ENCODE measurements at places on chromosomes 6 and 20.

DNA sequence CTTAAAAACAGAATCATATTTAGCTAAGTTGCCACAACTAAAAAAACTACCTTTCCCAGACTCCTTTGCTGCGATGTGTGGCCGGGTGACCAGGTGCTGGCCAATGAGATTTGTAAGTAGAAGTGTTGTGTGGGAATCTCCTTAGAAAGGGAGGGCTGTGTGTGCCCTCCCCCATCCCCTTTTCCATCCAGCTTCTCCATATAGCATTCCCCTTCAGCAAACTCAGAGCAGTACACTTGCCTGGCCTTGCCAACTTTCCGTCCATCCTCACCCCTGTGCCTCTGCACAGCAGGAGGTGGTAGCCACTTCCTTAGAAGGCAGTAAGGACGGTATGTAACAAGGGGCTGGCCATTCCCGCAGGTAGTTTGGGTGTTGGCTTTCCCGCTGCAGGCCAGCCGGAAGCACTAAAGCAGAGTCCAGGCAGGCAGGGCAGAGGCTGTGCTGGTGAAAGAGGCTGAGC, 22.3 kb upstream of the KCNK16 start:
- no peak for DNase-seq

- DNase-seq: no peak
Measured at GRCh38 chr6:89299466-89299850, 15.6 kb downstream of the GABRR2 start.

- DNase-seq: no peak
Measured at GRCh38 chr6:41536795-41537758, 9.1 kb upstream of the FOXP4 start.

DNA sequence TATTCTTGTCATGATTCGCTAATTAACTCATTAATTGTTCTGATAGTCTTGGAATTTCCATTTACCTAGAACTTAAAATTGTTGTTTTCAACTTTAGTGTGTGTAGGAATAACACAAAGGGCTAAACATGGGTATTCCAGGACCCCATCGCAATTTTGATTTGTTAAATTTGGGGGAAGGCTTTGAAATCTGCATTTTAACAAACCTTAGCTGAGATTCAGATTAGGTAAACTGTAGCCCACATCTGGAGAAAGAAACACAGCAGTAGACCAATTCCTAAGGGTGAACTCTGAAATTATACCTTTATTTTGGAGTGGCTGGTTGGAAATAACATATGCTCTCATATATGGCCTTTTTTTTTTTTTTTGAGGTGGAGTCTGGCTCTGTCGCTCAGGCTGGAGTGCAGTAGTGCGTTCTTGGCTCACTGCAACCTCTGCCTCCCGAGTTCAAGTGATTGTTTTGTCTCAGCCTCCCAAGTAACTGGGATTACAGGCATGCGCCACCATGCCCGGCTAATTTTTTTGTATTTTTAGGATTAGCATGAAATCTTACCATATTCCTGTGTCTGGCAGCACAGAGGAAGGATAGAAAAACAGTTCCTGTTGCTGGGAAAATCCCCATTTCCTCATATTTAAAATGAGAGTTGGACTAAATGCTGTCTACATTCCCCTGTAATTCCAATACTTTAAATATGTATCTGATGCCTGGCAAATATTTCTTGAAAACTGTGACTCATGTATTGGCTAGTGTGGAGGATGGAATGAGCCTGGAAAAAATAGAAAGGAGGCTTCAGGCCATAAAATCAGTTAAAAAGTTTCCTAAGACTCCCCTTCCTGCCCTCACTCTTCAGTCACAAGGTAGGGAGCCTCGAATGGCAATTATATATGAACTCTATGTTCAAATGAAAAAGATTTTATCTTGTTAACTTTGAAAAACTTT, 96.7 kb upstream of the FAM184A start:
- DNase-seq: no peak

DNA sequence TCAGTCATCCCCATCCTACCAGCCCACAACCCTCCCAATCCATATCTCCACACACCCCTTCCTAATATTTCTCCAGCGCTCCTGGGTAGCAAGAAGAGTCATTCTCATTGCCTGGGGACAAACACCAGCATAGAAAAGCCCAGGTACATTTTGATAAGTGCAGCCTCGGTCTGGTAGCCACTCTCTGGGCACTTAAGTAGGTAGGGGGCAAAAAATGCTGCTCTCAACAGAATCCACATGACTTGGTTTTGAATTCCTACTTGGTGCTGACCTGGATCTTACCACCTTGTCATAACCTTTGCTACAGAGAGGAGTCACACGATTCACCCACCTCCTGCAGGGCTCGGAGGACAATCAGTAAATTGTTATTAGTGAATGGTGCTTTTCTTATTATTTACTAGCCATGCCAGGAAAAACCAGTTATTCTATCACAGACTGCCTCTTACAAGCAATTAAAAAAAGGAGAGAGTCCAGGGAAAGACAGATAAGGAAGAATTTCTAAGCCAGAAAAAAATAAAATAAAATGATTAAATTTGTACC, 249.1 kb downstream of the LY86 start:
- no peak for DNase-seq

GRCh38 chr20:52817511-52817910, 154.6 kb upstream of the TSHZ2 start:
- no peak for DNase-seq

- DNase-seq: no peak
Measured at GRCh38 chr6:31579119-31579505, 3.1 kb downstream of the LTB start.

DNA sequence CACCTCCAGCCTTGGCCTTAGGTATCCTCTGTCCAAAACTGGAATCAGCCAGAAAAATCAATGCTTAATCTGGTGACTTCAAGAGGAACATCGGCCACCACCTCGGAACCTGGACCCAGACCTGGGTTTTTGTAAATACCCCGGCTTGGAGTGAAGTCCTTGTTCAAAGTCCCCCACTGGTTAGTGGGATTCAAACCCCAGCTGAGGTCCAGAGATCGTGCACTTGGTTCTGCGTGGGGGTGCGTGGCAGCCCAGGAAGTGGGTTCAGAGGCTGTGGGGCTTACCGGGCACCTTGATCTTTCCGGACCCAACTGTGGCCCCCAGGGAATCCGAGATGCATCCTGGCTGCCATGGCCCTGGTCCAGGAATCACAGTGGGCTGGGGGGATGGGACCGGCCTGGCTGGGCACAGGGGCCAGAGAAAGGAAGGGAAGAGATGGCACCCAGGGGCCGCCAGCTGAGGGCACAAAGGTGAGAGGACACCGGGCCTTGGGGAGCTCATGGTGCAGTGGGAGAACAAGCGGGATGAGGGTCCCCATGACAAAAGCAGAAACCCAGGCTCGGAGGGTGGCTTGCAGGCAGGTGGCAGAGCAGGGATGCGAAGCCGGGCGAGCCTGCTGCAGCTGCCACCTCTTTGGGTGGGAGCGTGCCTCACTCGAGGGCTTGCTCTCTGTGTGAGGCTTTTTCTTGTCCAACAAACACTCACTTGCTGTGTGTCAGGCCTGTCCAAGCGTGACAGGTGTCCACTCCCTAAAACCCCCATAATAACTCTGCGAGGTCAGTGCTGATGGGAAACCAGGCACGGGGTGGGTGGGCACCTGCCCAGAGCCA, 27.7 kb downstream of the ZBP1 start:
- DNase-seq: no peak

GRCh38 chr6:100426241-100426640, 38.5 kb downstream of the SIM1 start:
- no peak for DNase-seq

DNA sequence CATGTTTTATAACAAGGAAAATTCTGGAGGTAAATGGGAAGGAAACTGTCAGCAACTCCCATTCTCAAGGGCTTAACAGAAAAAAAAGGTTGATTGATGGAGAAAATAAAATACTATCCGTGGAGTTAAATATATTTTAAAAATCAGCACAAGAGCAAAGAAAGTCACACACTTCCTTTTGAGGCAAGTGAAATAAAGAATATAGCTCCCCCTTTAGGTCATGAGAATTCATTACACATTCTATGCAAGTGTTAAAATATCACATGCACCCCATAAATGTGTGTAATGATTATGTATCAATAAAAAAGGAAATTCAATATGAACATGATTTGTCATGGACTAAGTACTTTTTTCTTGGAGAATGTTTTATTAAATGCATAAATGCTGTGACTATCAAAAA, 349.2 kb downstream of the TPBG start:
- DNase-seq: no peak

DNA sequence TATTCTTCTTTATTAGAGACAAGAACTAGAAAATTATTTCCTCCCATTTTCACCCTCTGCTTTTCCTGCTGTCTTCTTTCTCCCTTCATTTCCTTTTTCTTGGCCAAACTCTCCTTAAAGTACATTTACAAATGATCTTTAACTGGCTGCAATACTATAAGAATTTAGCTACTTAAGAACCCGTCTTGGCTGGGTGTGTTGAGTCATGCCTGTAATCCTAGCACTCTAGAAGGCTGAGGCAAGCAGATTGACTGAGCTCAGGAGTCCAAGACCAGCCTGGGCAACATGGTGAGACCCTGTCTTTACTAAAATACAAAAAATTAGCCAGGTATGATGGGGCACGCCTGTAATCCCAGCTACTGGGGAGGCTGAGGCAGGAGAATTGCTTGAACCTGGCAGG, 39.3 kb upstream of the SRPK1 start:
- DNase-seq: no peak

- no peak for DNase-seq
Measured at GRCh38 chr6:118546880-118547218, 1.2 kb upstream of the PLN start.

- DNase-seq: no peak
Measured at GRCh38 chr6:29451471-29452193, 5.2 kb downstream of the OR11A1 start.

DNA sequence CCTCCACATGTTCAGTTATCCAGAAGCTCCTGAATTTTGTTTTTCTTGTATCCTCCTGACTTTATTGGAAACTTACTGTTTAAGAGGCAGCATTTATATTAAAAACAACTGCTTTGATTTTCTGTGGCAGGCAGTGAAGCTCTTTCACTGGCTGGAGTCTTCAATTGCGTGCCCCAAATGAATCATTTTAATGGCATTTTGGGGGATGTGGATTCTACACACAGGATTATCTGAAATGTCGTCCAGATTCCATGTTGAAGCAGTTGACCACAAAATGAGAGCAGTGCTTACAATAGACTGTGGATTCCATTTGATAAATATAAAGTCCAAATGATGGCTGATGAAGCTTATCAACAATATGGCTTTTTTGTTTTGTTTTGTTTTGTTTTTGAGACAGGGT, 41.0 kb upstream of the HIVEP1 start:
- DNase-seq: no peak

DNA sequence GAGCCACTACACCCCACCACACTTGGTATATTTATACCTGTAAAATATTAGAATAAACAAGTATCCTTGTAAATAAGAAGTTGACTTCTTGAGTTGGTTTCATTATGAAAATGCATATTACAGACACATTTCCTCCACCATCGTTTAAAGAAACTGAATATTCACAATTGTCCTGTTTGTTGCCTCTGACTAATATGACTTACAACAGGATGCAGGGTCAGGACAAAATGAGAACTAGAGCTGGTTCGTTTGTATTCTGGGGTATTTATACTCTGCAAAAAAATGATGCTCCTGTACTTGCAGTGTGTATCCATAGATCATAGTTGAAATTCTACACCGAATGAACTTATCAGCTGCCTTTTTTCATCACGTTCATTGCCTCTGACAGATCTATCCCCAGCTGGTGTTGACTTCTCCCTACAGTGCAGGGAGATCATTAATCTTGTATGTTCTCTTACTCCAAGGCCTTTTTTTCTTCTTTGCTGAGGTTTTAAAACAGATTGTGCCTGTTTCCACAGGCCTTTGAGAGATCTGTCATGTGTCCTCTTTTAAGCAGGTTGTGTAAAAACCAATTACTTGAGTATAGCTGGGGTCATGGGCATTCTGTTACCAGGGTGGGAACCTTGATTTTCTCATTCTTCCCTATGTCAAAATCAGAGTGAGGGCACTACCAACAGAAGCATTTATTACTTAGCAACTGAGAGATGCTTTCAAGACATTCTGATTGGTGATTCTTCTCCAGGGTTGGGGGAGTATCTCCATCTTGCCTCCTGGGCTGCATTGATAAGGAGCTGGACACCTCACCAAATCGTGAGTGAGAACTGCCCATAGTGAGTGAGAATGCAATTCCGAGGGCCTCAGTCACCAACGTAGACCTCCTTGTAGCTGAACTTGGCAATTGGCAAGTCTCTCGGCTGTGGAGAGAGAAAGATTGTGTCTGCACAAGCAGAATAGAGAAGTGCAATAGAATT, 78.8 kb upstream of the CD83 start:
- DNase-seq: no peak

DNA sequence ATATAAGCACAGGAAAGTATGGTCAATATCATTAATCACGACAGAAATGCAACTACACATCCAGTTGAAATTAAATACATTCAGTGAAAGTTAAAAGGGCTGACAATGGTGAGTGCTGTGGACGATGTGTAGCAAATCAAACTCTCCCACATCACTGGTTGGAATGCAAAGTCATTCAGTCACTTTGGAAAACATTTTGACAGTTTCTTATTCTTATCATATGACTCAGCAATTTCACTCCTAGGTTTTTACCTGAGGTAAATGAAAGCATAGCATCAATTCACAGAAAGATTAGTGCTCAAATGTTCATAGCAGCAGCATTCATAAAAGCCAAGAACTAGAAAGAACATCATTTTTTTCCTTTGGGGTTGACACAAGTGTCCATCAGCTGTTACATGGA, 28.6 kb upstream of the SAMD5 start:
- DNase-seq: no peak

GRCh38 chr20:3128275-3128984, 31.2 kb downstream of the FASTKD5 start:
- no peak for DNase-seq

- no peak for DNase-seq
Measured at GRCh38 chr6:39266375-39266774, 37.1 kb upstream of the KCNK5 start.

GRCh38 chr6:138560130-138560860, 61.0 kb upstream of the NHSL1 start:
- DNase-seq: no peak

GRCh38 chr20:17320456-17320855, 93.6 kb downstream of the PCSK2 start:
- DNase-seq: no peak

GRCh38 chr6:26344658-26345057, 20.3 kb upstream of the BTN3A2 start:
- no peak for DNase-seq

- no peak for DNase-seq
Measured at GRCh38 chr6:72813807-72814596, 192.1 kb downstream of the KCNQ5 start.

DNA sequence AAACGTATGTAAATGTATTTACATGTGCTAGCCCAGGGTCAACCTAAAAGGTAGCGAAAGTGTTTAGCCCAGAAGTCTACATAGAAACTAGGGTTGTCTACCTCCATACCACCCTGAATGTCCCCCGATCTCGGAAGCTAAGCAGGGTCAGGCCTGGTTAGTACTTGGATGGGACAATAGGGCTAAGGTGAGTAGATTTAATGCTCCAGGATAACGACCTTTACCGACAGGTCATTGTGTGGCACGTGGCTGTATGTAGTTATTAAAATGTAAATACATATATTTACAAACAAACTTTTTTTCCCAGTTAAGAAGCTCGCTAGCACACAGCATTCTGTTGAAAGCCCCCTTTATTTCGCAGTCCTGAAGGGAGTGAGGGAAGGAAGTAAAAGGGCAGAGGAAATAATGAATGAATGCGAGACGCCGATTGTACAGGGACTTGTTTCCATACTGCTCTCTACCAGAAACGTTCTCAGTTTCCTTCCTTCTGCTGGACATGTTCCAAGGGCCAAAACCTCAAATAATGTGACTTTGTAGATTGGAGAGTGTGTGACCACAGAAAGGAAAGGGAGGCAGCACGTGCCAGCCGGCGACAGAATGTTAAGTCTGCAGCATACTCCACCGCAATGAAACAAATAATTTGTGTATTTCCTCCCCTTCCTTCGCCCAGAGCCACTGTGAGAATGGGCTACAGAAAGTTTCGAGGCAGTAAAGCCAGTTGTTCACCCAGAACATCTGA, 612 bp downstream of the ADAT2 start:
- DNase-seq: no peak
